ENCODE measurements at places on chromosomes 7 and 10.
A peak's percentile ranks its signal among the peaks of the same experiment; 100 is the strongest.

DNA sequence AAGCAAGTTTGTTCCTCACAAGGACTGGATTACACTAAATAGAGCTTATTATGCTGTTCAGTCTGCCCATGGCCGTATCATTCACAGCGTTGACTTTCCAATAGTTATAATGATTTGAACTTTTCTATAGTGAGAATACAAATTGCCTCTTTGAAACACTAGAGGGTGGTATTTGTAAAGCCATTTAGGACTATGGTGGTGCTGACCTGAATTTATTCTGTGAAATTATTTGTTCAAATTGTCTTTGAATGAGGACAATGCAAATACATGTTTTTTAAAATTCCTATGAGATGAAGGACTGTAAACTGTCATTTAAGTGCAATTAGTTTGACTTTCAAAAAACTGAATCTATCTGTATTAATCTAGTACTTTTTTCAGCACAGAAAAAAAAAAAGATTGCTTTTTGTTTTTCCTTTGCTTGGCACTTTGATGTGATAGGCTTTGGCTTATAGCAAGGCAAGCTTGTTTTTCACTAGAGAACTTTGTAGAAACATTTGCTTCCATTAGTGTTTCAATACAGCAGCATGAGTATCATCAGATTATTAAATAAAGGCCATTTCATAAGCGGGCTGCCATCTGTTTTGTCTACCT lies 122.7 kb upstream of the TMEM229A start:
- H3K4me3 ChIP-seq: no peak overlapping the region
- DNase-seq: peak; percentile 62
- H3K27ac ChIP-seq: no peak overlapping the region

GRCh38 chr7:8560501-8560900 lies 127.1 kb downstream of the NXPH1 start:
- no peaks in the 10 kb centered on the region for H3K27me3 ChIP-seq
- no peaks in the 10 kb centered on the region for H3K36me3 ChIP-seq
- DNase-seq: no peak
- H3K4me3 ChIP-seq: no peak overlapping the region
- H3K4me1 ChIP-seq: no peaks in the 10 kb centered on the region

GRCh38 chr7:118039963-118040489 lies 143.9 kb upstream of the LSM8 start:
- H3K36me3 ChIP-seq: no peaks in the 10 kb centered on the region
- H3K27me3 ChIP-seq: no peaks in the 10 kb centered on the region
- H3K4me3 ChIP-seq: no peak overlapping the region
- no peak overlapping the region for H3K27ac ChIP-seq
- DNase-seq: no peak

DNA sequence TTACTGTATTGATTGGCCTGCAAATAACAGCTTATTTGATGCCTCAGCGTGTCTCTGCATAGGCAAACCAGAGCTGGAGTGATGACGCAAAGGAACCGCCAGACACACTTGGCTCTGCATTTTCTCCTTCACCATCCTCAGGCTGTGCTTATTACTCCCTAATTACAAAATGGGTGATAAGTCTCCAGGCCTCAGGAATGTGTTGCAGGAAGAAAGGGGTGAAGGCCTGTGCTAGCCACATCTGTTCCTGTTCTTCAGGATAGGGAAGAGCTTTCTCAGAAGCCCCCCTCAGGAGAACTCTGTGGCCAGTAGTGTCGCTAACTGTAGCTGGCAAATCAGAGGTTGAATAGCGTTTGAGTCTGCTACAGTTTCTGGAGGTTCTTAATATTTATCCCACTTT lies 5.1 kb downstream of the TDRD1 start:
- no peaks in the 10 kb centered on the region for H3K4me1 ChIP-seq
- no peak for DNase-seq
- no peaks in the 10 kb centered on the region for H3K27me3 ChIP-seq

DNA sequence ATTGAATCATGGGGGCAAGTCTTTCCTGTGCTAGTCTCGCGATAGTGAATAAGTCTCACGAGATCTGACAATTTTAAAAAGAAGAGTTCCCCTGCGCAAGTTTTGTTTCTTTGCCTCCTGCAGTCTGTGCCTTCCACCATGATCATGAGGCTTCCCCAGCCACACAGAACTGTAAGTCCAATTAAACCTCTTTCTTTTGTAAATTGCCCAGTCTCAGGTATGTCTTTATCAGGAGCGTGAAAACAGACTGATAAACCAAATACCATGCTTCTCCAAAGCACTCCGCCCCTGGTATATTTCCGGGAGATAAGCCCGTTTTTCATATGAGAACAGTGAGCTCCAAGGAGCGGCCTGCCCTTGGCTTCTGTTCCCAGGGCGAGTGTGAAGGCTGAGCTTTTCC lies 118.9 kb downstream of the EVX1 start:
- H3K27ac ChIP-seq: no peak overlapping the region
- H3K4me3 ChIP-seq: peak overlapping the region; percentile 32
- no peaks in the 10 kb centered on the region for H3K36me3 ChIP-seq
- H3K27me3 ChIP-seq: no peaks in the 10 kb centered on the region

DNA sequence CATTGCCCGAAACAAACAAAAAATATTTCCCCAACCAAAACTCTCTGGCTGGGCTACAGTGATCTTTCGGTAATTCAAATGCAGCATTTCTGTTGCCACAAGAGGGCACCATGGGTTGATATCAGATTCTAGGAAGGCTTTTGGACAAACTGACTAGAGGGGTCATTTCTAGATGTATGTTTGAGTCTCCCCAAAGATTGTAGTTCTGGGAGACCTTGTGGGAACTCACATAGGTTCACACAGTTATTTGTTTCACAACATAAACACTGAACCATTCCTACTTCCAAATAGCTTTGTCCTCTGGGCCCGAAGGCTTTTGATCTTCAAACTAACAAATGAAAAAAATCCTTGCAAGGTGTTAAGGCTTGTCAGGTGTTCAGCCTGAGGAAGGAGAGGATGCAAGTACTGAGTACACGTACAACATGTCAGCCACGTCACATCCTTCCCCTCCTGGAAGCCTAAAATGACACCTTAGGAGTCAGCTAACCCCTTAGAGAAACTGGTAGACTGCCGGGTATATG lies 37.0 kb upstream of the IL15RA start:
- no peaks in the 10 kb centered on the region for H3K27me3 ChIP-seq
- peak overlapping the region; percentile 40 for H3K4me3 ChIP-seq
- H3K4me1 ChIP-seq: no peaks in the 10 kb centered on the region
- peak; percentile 59 for DNase-seq

- no peaks in the 10 kb centered on the region for H3K4me1 ChIP-seq
- H3K4me3 ChIP-seq: no peak overlapping the region
- peak; percentile 4 for DNase-seq
- H3K36me3 ChIP-seq: no peaks in the 10 kb centered on the region
- no peak overlapping the region for H3K27ac ChIP-seq
These were observed 53.7 kb upstream of the ZNF273 start for GRCh38 chr7:64849250-64849923.

DNA sequence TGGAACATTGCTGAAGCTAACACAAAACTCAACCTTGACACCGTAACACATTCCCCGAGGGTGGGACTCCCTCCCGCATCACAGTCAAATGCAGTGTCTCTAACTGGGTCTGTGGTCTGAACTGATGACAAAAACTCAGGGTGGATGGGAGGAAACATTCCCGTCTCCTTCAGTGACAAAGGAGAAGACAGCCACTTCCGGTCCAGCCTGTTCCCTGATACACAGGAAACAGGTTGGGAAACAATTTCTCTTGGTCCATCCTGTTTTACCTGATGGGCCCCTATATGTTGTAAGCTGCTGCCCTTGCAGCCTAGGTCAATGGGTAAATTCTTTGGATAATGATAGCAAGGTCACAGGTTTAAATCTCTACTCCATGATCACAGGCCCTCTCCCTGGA lies 20.4 kb downstream of the SLC13A4 start:
- no peaks in the 10 kb centered on the region for H3K27me3 ChIP-seq
- DNase-seq: peak; percentile 71
- peak overlapping the region; percentile 44 for H3K4me3 ChIP-seq
- no peaks in the 10 kb centered on the region for H3K36me3 ChIP-seq

- DNase-seq: no peak
- H3K4me3 ChIP-seq: no peak overlapping the region
- H3K36me3 ChIP-seq: no peaks in the 10 kb centered on the region
- no peak overlapping the region for H3K27ac ChIP-seq
- no peaks in the 10 kb centered on the region for H3K27me3 ChIP-seq
These were observed 52.3 kb upstream of the STRIP2 start for GRCh38 chr7:129381710-129382484.

DNA sequence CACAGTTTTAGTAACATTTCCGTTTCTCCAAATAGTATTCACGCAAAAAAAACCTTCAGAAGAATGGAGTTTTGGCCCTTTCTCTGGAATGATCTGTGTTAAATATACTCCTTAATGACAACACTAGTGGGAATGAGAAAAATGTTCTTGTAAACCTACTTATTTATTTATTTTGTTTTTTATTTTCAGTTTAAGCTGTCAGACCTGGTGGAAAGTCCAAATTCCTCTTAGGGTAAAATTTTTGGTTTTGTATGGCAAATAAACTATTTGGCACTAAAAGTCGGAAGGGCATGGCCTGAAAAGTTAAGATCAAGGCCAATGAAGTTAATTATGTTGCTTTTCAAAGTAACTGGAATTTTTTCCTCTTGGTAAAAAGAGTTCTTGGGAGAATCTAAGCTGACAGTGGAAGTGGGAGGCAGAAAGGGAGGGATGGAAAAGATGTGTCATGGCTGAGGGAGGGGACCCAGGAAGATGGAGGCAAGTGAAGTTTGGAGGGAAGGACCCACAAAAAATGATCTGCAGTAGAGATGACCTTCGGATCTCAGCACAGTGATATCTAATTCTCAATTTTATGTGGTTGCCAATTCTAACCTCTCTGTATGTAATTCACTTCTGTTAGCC lies 33.5 kb upstream of the VPS41 start:
- H3K4me1 ChIP-seq: no peaks in the 10 kb centered on the region
- no peaks in the 10 kb centered on the region for H3K36me3 ChIP-seq
- peaks cover 76% of the 10 kb centered on the region for H3K27me3 ChIP-seq
- H3K4me3 ChIP-seq: no peak overlapping the region
- DNase-seq: no peak
- no peak overlapping the region for H3K27ac ChIP-seq

- peak overlapping the region; percentile 83 for H3K27ac ChIP-seq
- DNase-seq: peak; percentile 4
- H3K36me3 ChIP-seq: no peaks in the 10 kb centered on the region
- H3K4me1 ChIP-seq: peaks cover 19% of the 10 kb centered on the region
These were observed 212.6 kb downstream of the PTPRN2 start for GRCh38 chr7:158375034-158375433.

GRCh38 chr10:120788771-120789170 lies 62.4 kb upstream of the WDR11 start:
- no peaks in the 10 kb centered on the region for H3K36me3 ChIP-seq
- H3K27me3 ChIP-seq: no peaks in the 10 kb centered on the region
- H3K27ac ChIP-seq: no peak overlapping the region
- no peaks in the 10 kb centered on the region for H3K4me1 ChIP-seq
- no peak for DNase-seq

DNA sequence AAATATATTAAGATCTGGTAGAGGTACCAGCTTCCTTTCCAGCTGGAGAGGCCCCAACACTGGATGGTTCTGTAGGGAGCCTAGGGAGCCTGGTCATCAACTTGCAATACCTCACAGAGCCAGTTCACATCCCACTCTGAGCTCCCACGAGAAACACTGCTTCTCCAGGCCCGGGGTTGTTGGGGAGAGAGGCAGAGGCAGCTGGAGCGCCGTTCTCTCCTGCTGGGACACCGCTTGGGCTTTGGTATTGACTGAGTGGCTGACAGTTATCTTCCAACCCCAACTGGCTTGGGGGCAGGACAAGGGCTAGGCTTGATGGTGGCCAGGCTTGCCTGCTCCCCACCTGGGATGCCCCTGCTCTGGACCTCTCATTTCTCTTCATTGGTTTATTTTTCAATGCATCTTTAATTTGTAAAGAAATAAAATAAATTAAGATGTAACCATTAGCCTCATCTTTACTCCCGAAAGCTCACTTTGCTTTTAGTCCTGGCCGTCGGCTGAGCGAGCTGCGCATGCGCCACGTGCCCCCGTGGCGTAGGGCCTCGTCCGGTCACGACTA lies 10.0 kb upstream of the CHCHD1 start:
- peak overlapping the region; percentile 71 for H3K27ac ChIP-seq
- peak; percentile 96 for DNase-seq
- peak overlapping the region; percentile 73 for H3K4me3 ChIP-seq
- peaks cover 22% of the 10 kb centered on the region for H3K4me1 ChIP-seq

- H3K4me3 ChIP-seq: no peak overlapping the region
- no peak for DNase-seq
- H3K27me3 ChIP-seq: no peaks in the 10 kb centered on the region
- H3K36me3 ChIP-seq: no peaks in the 10 kb centered on the region
- no peak overlapping the region for H3K27ac ChIP-seq
These were observed 79.1 kb downstream of the CCSER2 start for GRCh38 chr10:84407388-84408049.

- H3K4me3 ChIP-seq: no peak overlapping the region
- H3K27ac ChIP-seq: no peak overlapping the region
- H3K27me3 ChIP-seq: no peaks in the 10 kb centered on the region
- H3K4me1 ChIP-seq: no peaks in the 10 kb centered on the region
- no peaks in the 10 kb centered on the region for H3K36me3 ChIP-seq
- DNase-seq: no peak
These were observed 93.3 kb upstream of the PFKP start for GRCh38 chr10:2974083-2974482.
